ENCODE measurements at places on chromosomes 13 and 19.
A peak's percentile ranks its signal among the peaks of the same experiment; 100 is the strongest.

DNA sequence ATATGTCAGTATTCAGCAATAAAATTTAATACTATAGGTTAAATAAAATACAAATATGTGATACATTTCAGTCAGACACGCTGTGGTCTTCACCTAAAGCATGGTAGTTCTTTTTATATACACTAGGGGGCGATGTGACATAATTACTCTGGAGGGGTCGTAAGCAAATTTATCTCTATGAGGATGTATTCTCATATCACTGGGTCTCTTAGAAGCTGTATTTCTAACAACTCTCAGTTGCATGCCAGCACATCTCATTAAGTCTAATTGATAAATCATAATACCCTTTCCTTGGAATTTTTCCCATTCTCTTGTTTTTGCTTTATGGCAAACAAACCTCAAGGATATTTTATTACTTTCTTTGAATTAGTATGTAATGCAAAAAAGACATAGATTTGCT lies 3.9 kb upstream of the PCDH17 start:
- no peak for DNase-seq

DNA sequence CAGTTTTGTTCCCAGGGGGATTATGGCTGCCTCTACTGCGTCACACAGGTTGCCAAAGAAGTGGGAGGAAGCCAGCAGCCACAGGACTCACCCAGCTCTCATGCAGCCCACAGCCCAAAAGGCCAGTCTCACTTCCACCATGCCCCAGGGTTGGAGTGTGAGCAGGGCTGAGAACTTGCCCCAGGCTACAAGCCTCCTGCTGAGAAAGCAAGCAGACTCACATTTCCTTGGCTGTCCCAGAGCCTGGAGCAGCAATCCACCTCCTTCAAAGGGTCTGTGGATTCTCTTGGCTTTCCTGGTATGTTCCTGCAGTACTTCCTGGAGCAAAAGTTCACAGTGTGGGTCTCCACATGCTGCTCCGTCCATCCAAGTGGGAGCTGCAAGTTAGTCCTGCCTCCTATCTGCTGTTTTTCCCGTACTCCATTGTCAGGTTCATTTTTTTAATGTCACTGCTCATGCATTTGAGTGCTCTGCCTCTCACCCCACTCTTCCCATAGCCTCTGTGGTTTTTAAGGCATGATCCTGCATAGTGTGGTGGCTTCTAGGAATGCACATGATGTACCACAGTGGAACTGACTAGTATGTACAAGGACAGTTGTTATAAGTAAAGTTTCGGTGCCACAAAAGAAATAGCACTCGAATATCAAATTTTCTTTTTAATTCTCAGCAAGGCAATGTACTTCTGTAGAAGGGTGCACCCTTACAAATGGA lies 56.2 kb upstream of the ARHGEF7 start:
- DNase-seq = no peak

DNA sequence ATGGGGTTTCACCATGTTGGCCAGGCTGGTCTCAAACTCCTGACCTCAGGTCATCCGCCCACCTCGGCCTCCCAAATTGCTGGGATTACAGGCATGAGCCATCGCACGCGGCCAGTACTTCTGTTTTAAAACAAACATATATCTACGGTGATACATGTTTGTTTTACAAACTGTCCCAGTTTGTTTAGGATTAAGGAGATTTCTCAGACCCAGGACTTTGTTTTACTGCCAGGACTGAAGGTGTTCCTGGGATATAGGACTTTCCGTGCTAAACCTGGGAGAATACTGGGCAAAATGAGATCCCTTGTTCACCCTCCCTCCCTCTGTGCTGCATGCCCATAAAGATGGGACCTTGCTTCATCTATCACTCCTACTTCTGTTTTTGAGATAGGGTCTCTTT lies 8.8 kb downstream of the NLRP8 start:
- DNase-seq = no peak

- peak; percentile 17 for DNase-seq
Measured at GRCh38 chr13:30978981-30979956, 46.8 kb downstream of the TEX26 start.

DNA sequence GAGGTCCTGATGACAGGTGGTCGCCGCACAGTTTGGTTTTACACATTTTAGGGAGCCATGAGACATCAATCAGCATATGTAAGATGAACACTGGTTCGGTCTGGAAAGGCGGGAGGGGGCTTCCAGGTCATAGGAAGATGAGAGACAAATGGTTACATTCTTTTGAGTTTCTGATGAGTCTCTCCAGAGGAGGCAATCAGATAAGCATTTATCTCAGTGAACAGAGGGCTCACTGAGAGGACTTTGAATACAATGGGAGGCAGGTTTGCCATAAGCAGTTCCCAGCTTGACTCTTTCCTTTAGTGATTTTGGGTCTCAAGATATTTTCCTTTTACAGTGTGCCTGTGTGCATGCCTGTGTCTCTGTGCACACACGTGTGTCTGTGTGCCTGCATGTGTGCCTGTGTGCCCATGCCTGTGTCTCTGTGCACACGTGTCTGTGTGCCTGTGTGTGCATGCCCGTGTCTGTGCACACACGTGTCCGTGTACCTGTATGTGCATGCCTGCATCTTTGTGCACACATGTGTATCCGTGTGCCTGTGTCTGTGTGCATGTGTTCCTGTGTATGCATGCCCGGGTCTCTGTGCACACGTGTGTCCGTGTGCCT lies 35.5 kb upstream of the TMEM255B start:
- no peak for DNase-seq

GRCh38 chr13:50123862-50124535 lies 108.8 kb downstream of the KCNRG start:
- DNase-seq = no peak

DNA sequence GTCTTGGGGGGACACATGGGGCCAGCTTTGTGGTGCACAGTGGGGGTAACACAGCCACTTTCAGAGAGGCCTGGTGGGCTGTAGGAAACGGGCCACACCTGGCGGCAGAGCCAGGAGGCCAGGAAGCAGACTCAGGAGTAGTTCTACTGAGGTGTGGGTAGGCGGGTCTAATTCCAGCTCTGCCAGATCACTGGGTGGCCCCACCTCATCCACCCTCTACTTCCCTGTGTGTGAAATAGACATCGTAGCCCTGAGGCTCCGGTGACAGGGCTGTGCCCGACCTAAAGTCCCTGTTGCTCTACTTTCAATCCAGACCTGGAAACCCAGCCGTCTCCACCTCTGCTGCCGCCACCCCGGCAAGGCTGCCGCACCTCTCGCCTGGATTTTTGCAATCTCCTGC lies 4.0 kb downstream of the NKPD1 start:
- DNase-seq = no peak

DNA sequence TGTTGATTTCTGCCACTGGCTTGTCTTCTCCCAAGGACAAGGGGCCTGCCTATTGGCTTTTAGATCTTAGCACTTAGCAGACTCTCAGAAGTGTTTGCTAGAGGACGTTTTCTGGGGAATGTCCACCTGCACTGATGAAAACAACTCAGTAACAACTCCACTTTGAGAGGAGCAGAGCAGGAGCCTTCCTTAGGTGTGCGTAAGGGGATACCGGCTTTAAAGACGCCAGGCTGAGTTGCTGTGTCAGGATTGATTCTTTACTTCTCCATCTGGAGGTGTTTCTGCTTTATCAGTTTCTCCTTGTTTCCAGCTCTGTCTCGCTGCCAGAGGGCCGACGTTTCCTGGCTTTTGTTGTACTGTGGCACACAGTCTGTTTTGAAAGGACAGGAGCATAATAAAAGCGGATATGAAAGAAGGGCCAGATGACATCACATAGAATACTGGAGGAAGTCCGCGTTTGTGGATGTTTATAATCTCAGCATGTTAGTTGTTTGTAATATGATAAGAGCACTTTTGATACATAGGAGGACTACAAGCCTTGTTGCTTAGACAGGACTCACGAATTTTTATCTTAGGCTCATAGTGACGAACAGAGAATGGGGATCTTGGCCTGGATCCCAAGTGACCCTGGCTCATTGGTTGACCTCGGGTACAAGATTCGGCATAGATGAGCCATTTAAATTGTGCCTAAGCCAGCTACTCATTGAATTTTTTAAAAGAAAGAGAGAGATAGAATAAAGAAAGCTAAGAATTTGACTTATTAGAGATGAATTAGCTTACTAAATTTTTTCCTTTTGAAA lies 34.6 kb downstream of the COL4A2 start:
- DNase-seq = no peak

GRCh38 chr13:99691552-99691951 lies 190.3 kb downstream of the TM9SF2 start:
- no peak for DNase-seq

DNA sequence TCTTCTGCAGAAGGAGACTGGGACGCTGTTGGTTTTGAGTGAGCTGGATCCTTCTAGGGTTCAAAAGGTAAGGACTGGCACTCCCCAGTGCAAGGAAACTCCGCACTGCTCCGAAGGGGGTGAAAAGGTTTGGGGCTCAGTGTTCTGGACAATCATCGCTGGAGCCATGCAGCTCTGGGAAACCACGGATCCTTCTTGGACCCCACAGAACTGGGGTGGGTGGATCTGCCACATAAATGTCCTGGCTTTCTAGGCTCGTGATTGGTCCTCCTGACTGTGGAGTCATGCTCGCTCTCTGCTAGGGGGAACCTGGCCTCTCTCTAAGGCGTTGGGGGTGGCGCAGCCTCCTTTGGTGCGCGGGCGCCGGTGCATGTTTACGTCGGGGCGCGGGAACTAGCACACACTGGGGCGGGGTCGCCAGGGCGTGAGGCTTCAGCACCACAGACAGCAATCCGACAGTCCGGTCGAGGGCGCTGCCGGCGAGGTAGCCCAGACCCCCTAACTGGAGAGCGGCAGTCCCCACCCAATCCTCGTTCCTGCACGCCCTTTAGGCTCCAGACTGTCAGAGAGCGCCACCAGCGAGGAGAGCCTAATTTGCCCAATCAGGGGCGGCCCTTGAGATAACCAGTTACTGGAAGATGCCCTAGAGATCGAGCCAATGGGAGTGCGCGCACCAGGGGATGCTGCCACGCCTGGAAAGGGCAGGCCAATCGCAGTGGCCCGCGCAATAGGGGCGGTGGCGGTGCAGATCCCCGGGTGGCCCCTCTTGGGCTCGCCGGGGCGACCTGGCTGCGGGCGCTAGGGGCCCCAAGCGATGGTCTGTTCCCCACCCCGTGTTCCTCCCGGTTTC lies 913 bp upstream of the ELAVL3 start:
- DNase-seq = no peak

- no peak for DNase-seq
Measured at GRCh38 chr13:30276178-30276577, 31.2 kb downstream of the KATNAL1 start.

GRCh38 chr13:111384441-111385182 lies 64.2 kb downstream of the TEX29 start:
- no peak for DNase-seq

DNA sequence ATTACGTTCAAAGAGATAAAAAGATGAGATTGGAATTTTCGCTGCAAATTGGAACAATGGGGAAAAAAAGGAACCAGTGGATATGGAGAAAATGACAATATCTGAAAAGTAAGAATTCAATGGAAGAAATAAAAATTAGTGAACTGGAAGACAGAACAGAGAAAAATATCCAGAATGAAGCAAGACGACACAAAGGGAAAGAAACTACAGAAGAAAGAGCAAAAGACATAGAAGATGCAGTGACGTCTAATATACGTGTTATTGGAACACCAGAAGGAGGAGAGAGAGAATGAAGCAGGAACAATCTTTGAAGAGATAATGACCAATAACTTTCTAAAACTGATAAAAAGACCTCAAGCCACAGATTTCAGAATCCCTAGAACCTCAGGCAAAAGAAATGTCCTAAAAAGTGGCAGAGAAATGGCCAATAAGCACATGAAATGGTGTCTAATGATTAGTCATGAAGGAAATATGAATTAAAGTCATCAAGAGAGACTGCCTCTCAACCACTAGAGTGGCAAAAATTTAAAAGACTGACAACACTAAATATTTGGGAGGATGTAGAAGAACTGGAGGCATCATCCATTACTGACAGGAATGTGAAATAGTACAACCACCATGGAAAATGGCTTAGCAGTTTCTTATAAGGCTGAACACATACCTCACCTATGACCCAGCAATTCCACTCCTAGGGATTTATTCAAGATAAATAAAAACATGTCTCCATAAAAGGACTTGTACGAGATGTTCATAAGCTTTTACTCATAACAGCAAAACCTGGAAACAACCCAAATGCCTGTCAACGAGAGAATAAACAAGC lies 56.5 kb downstream of the GADD45B start:
- DNase-seq = no peak
